Mucosa of gallbladder (tissue), 1 donor: ENCODE measurements at places on chromosomes 2 and 18. TPM values are rescaled to one million over a fixed set of nuclear protein-coding genes. Genes with fewer than 3 reads are reported as not detected.

- DNase-seq, result no peak
Measured at GRCh38 chr2:129550536-129550935, 428.9 kb upstream of the RAB6C start.

DNA sequence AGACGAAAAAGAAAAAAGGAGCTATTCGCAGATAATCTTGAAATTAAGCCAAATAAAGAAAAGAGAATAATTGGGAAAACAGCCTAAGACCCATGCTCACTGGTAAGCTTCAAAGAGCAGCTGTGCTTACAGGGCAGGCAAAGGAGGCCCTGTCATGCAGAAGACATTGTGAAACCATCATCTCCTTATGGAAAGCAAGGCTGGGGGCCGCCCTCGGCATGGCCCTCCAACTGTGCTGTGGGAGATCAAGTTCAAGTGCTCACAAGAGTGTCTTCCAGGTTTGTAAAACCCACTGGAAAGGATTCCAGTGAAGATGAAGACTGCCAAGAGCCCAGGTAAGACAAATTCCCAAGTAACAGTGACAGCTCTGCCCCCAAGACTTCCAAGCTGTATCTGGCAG lies 32.2 kb downstream of the ACVR1 start:
- no peak for DNase-seq

GRCh38 chr2:191103774-191104173 lies 47.0 kb downstream of the STAT4 start:
- DNase-seq, result no peak

GRCh38 chr2:192127434-192127833 lies 67.3 kb downstream of the TMEFF2 start:
- no peak for DNase-seq

The LYPD6B gene
- 98.5 TPM for total RNA-seq

The BOK gene
- 76.8 TPM for total RNA-seq
